WERI-Rb-1 (cell line): ENCODE measurements at places on chromosomes 2 and 18.

- no peak for DNase-seq
Observed at GRCh38 chr2:186460465-186460864, 25.6 kb upstream of the ZC3H15 start.

- DNase-seq: no peak
Observed at GRCh38 chr2:101463911-101464641, 10.8 kb downstream of the RFX8 start.

GRCh38 chr2:134359367-134360081 lies 105.7 kb downstream of the MGAT5 start:
- DNase-seq: peak; percentile 40

DNA sequence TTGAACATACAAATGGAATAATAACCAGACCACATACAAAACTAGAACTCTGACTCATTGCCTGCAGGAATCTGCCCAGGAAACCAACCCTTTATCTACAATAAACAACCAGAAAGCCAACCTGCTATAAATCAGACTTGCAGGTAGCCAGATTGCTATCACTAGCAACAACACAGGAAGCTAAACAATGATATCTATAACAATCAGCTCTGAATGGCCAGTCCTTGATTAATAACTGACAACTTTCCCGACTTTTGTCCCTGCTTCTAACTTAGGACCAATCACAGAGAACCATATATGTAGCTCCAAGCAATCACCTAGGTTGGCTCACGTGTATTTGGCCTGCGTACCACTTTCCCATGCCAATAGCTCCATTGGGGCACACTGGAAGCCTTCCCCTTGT lies 470.8 kb downstream of the RIT2 start:
- DNase-seq: no peak

- no peak for DNase-seq
Observed at GRCh38 chr2:146615778-146616177, 1229.1 kb upstream of the ACVR2A start.

DNA sequence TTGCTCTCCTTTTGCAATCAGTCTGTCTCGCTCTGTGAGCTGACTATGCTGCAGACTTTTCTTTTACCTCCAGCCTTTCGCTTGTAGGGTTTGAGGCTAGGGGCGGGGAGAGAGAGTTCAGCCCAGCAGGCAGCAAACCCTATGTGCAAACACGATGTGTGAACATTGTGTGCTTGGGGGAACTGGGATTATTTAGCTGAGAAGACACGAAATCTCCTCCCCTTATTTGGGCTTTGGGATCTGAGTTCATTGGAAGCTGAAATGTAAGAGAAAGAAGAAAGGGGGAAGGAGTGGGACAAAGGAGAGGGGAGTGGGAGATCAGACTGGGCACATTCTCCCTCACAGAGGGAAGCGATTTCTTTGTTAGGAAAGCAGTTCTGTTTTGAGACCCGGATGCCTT lies 189.6 kb upstream of the TNP1 start:
- DNase-seq: no peak

DNA sequence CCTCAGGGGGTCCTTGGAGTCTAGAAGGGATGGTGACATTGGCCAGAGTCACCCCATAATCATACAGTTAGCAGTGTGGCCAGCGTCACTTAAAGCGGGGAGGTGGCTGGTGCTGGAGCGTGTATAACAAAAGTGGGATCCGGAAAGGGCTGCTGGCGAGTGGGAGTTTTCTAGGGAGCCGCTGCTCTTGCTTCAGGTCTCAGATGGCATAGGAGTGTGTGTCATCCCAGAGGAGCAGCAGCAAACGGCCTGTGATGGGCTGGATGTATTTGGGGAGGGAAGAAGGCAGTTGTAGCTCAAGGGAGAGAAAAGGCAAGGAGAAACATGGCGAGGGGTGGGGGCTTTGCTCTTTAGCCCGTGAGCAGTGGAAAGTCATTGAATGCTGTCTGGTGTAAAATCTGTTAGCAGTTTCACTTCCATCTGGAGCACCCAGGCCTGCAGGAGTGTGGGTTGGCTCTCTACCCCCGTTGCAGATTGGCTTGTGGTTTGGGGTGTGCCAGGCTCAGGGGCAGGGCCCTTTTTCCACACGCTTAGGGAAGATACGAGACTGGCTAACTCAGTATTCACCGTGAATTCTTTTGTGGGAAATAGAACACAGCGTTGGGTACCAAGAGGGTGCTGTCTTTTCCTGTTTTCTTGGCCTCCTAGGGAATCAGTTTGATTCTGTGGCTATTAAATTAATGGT lies 120.5 kb downstream of the AGAP1 start:
- no peak for DNase-seq

DNA sequence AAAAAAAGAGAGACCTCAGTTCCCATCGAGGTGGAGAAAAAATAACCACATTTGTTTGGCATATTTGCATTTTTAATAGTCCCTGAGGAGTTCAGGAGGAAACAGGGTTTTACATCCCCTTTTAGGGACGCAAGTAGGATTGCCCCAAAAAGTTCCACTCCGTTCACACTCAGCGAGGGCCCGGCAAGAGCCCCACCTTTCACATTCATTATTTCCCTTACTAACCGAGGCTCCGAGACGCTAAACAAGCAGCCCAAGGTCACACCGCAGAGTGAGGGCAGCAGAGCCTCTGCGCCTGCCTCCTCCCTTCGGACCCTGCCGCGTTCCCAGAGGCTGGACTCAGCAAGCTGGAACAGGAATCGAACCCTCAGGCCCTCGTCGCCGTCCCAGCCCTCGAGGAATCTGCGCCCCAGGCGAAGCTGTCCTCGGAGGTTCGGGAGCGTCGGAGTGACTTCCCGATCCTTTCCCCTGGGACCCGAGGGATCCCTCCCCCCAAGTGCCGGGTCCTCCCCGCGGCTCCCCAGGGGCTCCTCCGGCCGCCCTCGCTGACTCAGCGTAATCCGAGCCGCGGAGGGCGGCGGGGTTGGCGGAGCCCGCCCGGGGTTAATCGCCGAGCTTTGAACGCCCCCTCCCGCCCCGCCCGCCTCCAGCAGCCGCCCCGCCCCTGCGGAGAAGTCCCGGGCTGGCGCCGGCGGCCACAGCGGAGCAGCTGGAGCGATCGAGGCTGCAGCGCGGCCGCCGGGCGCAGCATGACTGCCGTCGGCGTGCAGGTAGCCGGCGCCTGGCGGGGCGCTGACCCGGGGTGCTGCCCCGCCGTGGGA lies at the start of gene TMEM37:
TMEM37 (plus strand) TSS at position 700 of the 821 bp plus-strand sequence; CDS start at position 750, 50 bp downstream.
- DNase-seq: peak; percentile 80

- DNase-seq: peak; percentile 69
Observed at GRCh38 chr2:237669628-237670392, 42.4 kb downstream of the LRRFIP1 start.

DNA sequence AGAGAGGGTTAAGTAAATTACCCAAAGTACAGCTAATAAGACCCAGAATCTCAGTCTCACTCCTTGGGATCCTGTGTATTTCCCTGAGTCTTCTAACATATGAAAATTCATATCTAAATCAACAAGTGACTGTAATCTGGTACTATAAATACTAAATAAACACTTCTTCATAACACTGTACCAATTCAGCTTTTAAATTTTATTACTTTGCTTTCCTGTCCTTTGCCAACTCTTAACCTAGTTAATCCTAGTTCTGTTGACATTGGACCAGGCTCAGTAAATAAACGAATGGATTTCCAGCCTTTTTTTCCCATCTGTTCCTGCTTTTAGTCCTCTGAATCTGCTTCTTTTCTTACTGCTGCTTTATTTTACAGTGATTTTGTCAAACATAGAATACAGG lies 13.8 kb downstream of the MRPL35 start:
- no peak for DNase-seq

- DNase-seq: no peak
Observed at GRCh38 chr18:13868501-13869271, 44.7 kb downstream of the MC5R start.

GRCh38 chr2:186105016-186105724 lies 366.6 kb downstream of the FSIP2 start:
- DNase-seq: no peak

GRCh38 chr2:240997141-240997855 lies 1.1 kb upstream of the SNED1 start:
- no peak for DNase-seq
